Right kidney (tissue), 9 donors: ENCODE measurements at places on chromosomes 2 and 18.

DNA sequence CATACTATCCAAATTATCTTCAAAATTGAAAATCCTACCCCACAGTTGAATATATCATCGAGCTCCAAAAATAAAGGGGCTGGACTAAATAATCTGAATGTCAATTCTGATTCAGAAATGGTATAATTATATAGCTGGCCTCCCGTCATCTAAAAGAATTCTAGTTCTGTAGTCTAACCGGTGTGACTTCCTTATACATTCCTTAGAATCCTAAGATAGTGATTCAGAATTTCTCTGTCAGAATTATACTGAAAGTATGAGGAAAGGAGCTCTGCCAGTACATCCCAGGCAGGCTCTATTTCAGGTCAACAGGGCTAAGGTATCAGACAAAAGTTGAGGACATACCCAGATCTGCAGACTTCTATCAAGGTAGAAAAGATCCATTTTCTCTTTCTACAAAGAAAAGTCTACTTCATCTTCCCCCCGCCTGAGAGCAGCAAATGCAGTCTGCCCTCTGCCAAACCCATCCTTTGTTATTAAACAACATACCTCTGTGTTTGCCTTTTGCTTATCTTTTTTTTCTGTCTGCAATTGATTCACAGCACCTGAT, 128.5 kb downstream of the METTL4 start:
- DNase-seq = no peak

- no peak for DNase-seq
Measured at GRCh38 chr2:96540136-96540535, 3.6 kb downstream of the ARID5A start.

DNA sequence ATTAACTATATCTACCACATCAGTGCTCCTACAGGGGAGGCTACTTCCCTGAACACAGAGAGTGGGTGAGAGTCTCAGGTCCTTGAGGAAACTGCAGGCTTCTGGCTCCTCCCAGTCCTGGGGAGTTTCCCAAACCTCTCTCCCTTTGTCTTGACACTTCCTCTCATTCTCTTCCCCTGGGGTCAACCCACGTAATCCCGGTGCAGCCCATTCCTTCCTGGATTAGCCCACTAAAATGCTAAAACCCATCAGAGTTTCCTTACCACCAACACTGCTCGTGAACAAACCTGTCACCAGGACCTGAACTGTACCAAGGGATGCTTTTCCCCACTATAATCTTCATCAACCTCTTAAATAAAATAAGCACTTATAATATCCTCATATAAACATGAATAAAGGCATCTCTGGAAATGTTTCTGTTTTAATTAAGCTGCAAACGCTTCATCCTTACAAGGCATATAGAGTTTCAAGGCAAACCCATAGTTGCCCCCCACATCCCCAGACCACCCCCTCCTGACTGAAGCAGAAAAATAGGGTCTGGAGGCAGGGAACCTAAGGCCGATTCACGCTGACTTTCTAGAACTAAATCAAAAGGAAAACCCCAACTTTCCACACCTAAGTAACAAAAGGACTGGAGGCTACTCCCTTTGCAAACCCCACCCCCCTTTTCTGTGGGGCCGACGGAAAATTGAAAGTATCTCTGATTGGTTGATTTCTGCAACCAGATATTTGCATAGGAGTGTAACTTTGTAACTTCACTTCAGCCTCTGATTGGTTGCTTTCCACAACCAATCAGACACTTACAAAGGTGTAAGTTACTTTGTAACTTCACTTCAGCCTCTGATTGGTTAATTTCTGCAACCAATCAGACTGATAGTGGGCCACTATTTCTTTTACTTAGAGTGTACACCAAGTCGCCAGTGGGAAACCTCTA, 19.0 kb downstream of the TMSB10 start:
- no peak for DNase-seq

GRCh38 chr2:194566907-194567660, 1089.9 kb upstream of the SLC39A10 start:
- DNase-seq = no peak

DNA sequence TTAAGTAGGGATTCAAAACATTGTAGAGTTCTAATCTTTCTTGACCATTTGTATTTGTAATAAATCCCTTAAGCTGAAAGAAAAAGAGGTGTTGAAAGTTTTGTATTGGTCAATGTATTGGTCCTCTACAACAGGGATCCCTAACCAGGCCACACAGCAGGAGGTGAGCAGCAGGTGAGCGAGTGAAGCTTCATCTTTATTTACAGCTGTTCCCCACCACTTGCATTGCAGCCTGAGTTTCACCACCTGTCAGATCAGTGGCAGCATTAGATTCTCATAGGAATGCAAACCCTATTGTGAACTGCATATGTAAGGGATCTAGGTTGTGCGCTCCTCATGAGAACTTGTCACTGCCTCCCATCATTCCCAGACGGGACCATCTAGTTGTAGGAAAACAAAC, 715.7 kb upstream of the NXPH2 start:
- DNase-seq = no peak
